Activated CD8-positive, alpha-beta memory T cell treated with anti-CD3 and anti-CD28 coated beads for 4 hours (primary cell): ENCODE measurements at places on chromosomes 13 and 19.
A peak's percentile ranks its signal among the peaks of the same experiment; 100 is the strongest.

- DNase-seq, result peak; percentile 57
Measured at GRCh38 chr19:36418287-36419001, at the start of gene ZFP82. Gene ZFP82 (minus strand): TSS chr19:36418644. CDS start chr19:36409789, 8,855 bp downstream.

DNA sequence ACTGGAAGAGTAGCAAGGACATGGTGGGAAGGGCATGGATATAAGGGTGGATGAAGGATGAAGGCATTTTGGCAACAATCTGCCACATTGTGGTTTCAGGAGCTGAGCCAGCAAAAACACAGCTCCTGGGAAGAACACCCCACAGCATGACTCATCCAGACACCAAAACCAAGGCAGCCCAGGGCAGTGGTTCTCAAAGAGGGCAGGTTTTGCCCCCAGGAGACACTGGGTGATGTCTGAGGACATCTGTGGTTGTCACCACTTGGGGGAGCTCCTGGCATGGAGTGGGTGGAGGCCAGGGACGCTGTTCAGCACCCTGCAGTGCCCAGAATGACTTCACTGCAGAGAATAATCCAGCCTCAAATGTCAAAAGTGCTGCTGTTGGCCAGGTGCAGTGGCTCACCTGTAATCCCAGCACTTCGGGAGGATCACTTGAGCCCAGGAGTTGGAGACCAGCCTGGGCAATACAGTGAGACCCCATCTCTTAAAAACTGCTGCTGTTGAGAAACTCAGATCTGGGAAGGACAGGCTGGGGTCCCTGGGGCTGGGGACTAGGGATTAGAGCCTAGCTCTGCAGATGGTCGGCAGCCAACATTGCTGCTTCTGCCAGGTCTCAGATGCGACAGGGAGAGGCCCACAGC, 16.1 kb downstream of the ZFR2 start:
- DNase-seq, result peak; percentile 12

- DNase-seq, result no peak
Measured at GRCh38 chr19:2315818-2316353, 7.9 kb upstream of the LINGO3 start.

DNA sequence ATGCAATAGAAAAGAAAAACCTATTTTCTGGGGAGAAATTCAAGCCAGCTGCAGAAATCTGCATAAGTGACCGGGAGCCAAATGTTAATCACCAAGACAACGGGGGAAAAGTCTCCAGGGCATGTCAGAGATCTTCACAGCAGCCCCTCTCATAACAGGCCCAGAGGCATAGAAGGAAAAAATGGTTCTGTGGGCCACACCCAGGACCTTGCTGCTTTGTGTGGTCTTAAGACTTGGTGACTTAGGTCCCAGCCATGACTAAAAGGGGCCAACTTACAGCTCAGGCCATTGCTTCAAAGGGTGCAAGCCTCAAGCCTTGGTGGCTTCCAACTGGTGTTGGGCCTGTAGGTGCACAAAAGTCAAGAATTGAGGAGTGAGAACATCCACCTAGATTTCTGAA, 2847.6 kb upstream of the PCDH20 start:
- no peak for DNase-seq

GRCh38 chr19:43553656-43554055, 20.7 kb downstream of the ZNF575 start:
- DNase-seq, result no peak

DNA sequence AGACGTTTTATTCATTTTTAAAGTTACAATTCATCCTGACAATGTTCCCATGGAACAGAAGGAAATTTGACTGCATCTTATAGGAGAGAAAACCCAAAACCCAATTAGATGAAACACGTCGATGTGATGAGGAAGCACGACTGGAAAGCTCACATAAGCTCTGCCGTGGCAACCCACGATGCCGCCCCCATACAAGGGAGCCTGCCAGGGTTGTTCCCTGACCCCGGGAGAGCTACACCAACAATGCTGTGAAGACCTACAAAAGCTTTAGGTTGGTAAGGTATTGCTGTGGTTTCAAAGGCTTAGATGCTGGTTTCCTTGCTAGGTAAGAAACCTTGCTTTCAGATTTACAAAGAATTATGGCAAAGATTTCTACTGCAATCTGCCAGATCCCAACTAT, 393.1 kb downstream of the KLF12 start:
- no peak for DNase-seq

DNA sequence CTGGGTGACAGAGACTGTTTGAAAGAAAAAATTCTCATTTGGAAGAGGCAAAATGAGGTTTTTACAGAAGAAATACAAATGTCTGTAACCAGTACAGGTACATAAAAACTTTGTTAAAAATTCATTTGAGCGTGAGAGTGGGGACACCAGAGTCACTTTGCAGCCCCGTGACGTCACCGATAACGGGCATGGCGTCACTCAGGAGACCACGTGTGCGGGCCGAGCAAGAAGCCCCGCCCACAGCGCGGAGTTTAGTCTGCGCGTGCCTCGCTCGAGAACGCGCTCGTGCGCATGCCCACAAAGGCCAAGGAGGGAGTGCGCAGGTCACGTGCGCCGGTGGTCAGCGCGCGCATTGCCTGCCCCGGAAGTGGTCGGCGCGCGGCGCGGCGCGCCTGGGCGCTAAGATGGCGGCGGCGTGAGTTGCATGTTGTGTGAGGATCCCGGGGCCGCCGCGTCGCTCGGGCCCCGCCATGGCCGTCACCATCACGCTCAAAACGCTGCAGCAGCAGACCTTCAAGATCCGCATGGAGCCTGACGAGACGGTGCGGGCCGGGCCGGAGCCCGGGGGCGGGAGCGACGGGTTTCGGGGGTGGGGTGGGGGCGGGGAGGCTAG, at the start of gene RAD23A:
Gene RAD23A (plus strand): TSS at position 384 of the 613 bp plus-strand sequence. CDS start 87 bp downstream, at position 471.
- DNase-seq, result peak; percentile 97

DNA sequence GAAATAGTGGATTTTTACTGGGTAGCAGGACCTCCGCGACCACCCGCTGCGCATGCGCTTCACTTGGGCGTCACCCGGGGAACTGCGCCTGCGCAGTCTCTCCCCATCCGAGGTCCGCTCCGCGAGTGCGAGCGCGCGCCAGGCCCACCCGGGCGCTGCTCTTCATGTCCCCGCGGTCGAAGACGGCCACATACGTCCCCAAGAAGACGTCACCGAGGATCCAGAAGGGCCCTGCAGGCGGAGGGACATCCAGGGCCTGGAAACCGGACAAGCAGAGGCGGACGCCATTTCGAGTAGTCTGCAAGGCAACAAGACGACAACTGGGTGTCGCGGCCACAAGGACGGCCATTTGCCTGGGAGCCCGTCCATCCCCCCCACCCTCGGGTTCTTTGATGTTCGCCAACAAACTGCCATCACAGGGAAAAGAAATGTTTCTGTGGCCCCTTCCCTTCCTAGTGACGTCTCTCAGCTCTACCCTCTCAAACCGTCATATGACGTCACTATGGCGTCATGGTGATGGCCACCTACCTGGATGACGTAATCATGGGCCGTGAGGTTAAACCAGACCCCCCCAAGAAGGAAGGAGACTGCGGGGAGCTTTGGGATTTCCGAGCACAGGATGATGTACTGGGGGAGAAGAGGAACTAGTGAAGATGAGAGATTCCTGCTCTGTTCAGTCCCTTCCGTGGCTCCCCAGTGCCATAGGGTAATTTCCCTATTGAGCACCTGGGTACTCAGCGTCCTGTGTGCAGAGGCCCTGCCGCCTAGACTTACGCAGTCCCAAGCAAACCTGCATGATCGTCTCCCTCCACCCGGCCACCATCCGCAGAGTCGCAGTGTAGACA, 6.7 kb downstream of the NAPSA start:
- DNase-seq, result peak; percentile 47

DNA sequence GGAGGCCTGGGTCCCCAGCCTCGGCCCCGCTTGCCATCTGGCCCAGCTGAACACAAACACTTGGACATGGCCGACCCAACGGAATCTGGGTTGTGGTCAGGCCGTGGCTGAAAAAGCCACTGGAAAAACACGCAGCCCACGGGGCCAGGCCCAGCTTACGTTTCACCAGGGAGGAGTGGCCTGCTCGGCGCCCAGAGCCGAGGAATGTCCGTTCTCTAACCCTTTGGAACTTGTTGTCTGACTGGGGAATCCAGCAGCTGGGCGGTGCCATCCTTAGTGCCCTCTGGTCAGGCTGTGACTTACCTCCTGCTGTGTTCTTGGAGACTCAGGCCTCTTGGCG, 13.8 kb downstream of the CILP2 start:
- DNase-seq, result no peak

- DNase-seq, result no peak
Measured at GRCh38 chr19:39200803-39201115, 3.3 kb downstream of the SYCN start.

DNA sequence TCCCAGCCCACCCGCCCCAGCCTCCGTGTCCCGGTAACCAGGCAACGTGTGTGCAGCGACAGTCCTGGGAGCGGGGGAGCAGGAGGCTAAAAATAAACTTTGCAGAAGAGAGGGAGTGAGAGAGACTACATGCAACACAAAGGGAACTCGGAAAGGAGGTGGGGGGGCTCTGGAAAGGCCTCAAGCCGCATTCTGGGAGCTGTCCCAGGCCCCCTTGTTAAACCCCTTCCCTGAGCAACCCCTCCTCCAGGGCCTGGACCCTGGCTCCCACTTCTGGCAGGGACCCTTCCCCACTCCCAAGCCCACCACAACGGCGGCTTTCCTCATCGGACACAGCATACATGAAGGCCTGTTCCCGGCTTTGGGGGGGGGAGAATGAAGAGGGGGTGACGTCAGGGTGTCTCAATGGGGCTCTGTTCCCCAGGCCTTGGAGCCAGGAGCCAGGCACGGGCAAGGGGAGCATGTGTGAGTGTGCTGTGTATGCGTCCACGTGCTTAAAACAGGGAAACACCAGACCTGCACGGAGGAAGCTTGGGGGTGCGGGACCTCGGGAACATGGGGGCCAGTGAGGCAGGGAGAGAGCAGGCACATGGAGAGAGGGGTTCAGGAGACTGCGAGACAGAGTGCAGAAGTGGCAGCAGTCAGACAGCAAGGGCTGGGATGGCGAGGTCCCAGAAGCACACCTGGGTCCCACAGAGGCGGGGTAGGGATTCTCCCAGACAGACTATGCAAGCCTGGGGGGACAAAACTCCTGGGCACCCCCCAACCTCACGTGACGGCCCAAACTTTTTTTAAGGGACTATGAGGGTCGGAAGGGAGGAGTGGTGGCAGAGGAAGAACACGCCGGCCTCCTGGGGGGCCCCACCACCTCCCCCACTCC, 2.3 kb downstream of the ERF start:
- DNase-seq, result no peak

DNA sequence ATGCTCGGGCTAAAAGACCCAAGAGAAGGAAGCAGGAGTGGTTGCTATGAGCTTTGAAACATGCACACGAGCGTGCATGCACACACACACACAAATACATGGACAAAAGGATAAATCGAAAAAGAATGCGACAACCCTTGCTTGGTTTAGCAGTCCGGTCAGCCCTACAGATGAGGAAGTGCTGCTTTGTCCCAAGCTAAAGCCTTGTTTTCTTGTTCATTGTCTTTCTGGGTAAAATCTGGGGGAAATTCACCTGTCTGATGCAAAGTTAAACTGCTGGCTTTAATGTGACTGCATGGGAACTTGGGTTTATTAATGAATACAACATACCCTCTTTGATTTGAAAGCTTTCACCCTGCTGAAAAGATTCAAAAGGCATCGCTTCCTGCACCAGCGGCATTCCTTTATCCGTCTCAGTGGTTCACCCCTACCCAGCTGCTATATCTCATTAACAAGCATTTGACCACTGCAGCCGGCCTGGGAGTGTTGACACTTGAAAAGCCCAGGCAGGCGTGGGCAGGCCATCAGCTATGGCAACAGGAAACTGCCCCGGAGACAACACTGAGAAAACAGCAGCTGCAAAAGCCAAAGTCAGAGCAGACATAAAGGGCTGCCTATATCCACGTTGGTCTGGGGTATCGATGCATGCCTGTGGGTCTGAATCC, 301.7 kb downstream of the NDFIP2 start:
- DNase-seq, result no peak

- no peak for DNase-seq
Measured at GRCh38 chr13:32165796-32166195, 134.2 kb downstream of the FRY start.

GRCh38 chr19:56333506-56333905, 18.9 kb upstream of the ZSCAN5A start:
- peak; percentile 3 for DNase-seq

DNA sequence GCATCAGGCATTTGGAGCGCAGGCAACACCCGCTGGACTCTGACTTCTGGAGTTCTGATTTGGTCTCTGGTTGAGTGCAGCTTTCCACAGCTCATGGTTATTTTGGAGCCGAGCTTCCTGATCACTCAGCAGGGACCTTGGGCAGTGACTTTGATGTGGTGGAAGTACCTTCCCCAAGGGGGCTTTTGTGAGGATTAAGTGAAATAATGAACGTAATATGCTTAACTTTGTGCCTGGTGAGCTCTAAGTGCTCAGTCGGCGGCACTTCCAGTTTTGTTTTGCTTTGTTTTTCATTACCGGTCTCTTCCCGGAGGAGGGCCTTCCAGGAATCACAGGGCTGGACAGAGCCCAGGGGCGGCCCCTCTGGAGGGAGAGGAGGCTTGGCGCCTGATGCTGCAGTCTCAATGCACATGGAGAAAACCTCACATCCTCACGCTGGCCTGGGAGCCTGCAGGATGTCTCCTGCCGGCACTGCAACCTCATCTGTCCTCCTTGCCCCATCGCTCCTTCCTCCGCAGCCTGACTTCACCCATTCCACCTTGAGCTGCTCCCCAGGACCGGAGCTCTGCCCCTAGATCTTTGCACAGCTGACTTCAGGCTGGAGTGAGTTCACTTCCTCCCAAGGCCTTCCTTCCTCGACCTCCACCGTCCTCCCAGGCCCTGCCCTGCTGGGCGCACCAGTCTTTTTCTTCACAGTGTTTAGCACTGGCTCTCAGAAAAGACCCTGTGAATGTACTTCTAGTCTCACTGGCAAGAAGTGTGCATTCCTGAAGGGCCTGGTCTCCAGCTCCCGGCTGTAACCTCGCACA, 1.5 kb downstream of the PLEKHF1 start:
- DNase-seq, result no peak

DNA sequence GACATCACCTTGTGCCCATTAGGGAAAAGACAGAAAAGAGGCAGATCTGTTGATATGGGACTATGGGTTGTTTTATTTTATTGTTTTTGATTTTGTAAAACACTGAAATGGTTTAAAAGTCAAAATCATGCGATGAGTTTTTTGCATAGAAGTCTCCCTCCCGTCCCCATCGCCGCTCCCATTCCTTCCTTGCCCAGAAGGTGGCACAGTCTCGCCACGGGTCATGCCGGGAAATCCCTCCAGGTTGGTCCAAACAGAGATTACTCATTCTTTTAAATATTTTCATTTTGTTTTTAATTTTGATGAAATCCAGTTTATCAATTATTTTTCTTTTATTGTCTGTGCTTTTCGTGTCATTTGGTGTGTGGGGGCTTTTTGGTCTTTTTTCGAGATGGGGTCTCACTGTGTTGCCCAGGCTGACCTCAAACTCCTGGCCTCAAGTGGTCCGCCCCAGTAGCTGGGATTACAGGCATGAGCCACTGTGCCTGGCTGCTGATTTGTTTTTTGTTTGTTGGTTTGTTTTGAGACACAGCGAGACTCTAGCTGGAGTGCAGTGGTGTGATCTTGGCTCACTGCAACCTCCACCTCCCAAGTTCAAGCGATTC, 9.2 kb downstream of the PGPEP1 start:
- no peak for DNase-seq

GRCh38 chr19:8403820-8404109, 9.3 kb upstream of the MARCHF2 start:
- no peak for DNase-seq

- no peak for DNase-seq
Measured at GRCh38 chr19:31148671-31149070, 200.6 kb downstream of the TSHZ3 start.
